Liver (tissue), 10 donors: ENCODE measurements at places on chromosomes 12 and 14. TPM values are rescaled to one million over a fixed set of nuclear protein-coding genes. Genes with fewer than 3 reads are reported as not detected.

- no peaks in the 10 kb centered on the region for H3K4me1 ChIP-seq
- no peak overlapping the region for H3K4me3 ChIP-seq
- H3K36me3 ChIP-seq: no peaks in the 10 kb centered on the region
- no peak overlapping the region for H3K27ac ChIP-seq
Observed at GRCh38 chr12:128661226-128661569, 162.6 kb downstream of the SLC15A4 start.

GRCh38 chr12:105850103-105850968, 288.4 kb downstream of the NUAK1 start:
- no peaks in the 10 kb centered on the region for H3K27me3 ChIP-seq
- H3K4me1 ChIP-seq: no peaks in the 10 kb centered on the region
- H3K4me3 ChIP-seq: no peak overlapping the region

OR10G2 gene
- total RNA-seq: not detected

DNA sequence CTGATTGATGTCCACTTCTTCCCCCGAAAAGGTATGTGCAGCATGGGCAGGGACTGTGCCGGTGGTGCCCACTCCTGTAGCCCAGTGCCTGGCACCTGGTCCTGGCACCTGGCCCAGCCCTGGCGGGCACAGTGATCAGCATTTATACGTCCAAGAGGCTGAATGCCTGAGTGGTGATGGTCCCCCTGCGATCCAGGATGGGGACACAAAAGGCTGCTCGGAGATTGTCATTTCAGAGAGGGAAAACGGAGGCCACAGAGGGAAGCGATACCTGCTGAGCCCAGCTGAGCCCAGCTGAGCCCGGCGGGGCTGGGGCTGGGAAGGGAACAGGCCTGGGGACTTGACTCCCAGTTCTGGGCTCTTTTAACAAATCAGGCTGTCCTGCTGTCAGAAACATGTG, 55.8 kb downstream of the PRIMA1 start:
- H3K36me3 ChIP-seq: no peaks in the 10 kb centered on the region
- DNase-seq: no peak
- no peaks in the 10 kb centered on the region for H3K27me3 ChIP-seq
- no peak overlapping the region for H3K27ac ChIP-seq

- no peak for DNase-seq
- no peaks in the 10 kb centered on the region for H3K4me1 ChIP-seq
Observed at GRCh38 chr12:2251526-2252209, 198.9 kb downstream of the CACNA1C start.

DNA sequence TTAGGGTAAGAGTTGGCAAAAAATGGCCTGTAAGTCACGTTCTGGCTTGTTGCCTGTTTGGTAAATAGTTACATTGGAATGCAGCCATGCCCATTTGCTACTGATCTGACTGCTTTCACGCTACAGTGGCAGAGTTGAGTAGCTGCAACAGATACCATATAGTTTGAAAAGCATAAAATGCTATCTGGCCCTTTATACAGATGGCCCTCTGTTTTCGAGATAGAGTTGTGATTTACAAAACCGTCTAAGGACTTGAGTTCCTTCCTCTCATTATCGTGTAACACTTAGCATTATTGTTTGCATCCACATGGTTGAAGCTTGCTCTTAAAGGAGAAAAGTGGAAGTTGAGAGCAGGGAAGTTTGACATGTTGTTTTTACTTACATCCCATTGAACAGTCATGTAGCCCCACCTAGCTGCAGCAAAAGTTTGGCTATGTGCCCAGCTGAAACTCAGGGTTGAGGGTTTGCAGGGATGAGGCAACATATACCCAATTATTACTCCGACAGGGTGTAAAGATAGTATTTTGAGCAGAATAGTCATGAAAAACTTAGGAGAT, 11.3 kb upstream of the SCFD1 start:
- H3K4me3 ChIP-seq: no peak overlapping the region
- peaks cover 4% of the 10 kb centered on the region for H3K4me1 ChIP-seq
- H3K27ac ChIP-seq: no peak overlapping the region
- no peaks in the 10 kb centered on the region for H3K27me3 ChIP-seq
- no peak for DNase-seq

DNA sequence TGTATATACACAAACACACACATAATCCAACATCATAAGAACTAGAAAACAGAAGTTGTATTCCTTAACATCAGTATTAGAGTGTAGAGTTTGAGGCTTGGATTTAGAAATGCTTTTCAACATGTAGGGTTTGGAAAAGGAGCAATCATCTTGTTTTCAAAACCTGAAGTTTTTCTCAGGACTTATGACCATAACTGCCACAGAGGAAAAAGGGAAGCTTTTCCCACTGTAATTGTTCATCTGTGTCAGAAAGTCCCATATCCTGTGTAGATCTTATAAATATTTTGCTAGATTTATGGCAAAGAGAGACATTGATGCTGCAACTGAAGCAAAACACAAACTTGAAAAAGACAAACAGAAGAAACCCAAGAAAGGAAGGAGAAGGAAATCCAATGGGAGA, 115.7 kb downstream of the GRIP1 start:
- no peak overlapping the region for H3K4me3 ChIP-seq
- no peaks in the 10 kb centered on the region for H3K36me3 ChIP-seq
- no peak for DNase-seq
- H3K4me1 ChIP-seq: no peaks in the 10 kb centered on the region
- no peaks in the 10 kb centered on the region for H3K27me3 ChIP-seq

RAB15 gene
- 5.7 TPM for total RNA-seq

RAD51B gene
- 12.9 TPM for total RNA-seq

DNA sequence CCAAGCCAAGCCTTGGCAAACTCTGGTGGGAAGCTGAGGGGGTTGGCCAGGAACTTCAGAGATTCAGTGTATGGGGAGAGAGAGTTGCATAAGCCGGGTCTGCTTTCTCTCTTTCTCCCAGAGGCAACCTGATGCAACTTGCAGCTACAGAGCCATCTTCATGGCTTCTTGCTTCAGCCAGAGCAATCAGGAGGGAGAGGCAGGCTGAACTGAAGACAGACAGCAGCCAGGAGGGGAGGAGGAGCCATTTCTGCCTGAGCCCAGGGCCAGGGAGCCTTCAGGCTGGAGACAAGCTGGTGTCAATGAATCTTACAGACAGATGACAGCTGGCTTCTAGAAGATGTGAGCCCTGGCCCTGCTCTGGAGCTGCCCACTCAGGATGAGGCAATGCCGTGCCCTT, 18.7 kb downstream of the NPC2 start:
- no peak overlapping the region for H3K4me3 ChIP-seq
- no peaks in the 10 kb centered on the region for H3K27me3 ChIP-seq
- DNase-seq: no peak
- H3K36me3 ChIP-seq: peaks cover 7% of the 10 kb centered on the region
- H3K27ac ChIP-seq: no peak overlapping the region

CHGA gene
- total RNA-seq: not detected

DNA sequence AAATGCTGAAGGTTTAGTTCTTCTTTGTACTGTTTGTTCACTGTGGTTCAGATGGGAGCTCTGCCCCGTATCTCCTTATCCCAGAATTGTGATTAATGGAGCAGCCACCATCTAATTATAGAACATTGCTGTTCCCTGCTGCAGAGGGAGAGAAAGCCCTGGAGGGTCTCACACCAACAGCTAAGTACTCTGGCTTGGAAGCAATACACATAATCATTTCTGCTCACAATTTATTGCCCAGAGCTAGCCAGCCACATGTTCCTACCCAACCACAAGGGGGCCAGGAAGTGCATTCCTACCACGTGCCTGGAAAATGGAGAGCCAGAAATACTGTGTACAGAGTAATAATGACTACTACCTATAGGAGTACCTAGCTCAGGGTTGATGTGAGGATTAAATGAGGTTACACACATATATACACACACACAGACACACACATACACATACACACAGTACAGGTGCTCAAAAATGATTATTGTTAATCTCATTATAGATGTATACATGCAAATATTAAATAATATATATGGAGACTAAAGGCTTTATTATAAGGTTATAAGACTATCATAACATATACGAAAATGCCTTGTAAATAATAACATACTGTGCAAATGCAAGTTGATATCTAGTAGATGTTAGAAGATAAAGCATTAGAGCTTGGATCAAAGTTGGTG, 22.3 kb downstream of the MSRB3 start:
- no peaks in the 10 kb centered on the region for H3K4me1 ChIP-seq
- no peak for DNase-seq
- H3K36me3 ChIP-seq: no peaks in the 10 kb centered on the region
- no peaks in the 10 kb centered on the region for H3K27me3 ChIP-seq

MSI1 gene
- total RNA-seq: 1.2 TPM

GRCh38 chr12:22353615-22354325, 19.3 kb upstream of the ST8SIA1 start:
- no peaks in the 10 kb centered on the region for H3K4me1 ChIP-seq
- no peak overlapping the region for H3K4me3 ChIP-seq
- no peaks in the 10 kb centered on the region for H3K36me3 ChIP-seq
